ENCODE measurements at places on chromosomes 3 and 15.
A peak's percentile ranks its signal among the peaks of the same experiment; 100 is the strongest.

DNA sequence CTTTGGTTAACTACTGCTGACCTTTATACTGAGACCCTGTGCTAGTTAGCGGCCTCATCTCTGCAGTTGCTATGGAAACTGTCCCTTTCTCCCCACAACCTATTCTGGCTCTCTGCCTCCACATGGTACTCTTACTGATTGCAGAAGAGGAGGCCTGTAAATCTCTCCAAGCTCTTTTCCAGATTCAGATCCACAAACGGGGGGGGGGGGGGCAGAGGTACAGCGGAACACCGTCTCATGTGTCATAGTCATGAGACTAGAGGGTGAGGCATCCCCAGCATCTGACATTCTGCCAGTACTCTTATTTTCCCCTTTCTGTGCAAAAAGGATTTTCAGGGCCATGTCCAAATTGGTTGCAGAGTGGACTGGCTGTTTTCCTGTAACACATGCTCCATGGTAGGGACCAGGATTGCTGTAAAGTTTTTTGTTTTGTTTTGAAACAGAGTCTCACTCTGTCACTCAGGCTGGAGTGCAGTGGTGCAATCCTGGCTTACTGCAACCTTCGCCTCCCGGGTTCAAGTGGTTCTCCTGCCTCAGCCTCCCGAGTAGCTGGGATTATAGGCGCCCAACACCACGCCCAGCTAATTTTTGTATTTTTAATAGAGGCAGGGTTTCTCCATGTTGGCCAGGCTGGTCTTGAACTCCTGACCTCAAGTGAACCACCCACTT is 8.3 kb upstream of the MAP1A start:
- no peak for DNase-seq

GRCh38 chr3:1092061-1092460 is 763 bp upstream of the CNTN6 start:
- DNase-seq = no peak

DNA sequence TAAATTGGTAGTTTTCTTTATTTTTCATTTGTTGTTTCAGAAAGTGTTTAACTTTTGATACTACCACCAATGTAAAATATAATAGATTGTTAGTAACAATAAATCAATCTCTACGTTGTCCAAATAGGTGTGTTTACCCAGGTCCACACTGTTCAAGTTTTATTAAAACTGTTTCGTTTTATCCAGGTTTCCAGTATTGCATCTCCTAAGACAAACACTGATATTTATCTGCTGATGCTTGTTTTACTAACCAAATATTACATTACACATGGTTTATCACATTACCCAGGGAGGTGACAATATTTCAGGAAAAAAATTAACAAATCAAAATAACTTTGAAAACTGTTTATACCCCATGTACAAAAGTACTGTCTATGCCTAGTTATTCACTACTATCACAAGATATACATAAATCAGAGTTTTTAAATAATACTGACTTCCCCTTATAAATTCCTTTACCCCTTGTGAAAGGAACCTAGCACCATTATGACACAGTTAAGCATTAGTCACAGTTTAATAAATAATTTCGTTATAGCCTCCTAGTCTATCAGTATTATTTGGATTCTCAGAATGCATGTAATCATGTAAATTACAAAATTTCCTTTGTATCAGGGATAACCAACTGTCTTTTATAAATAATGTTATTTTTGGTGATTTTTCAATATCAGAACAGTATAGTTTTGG is 205.3 kb downstream of the ZBTB20 start:
- no peak for DNase-seq

DNA sequence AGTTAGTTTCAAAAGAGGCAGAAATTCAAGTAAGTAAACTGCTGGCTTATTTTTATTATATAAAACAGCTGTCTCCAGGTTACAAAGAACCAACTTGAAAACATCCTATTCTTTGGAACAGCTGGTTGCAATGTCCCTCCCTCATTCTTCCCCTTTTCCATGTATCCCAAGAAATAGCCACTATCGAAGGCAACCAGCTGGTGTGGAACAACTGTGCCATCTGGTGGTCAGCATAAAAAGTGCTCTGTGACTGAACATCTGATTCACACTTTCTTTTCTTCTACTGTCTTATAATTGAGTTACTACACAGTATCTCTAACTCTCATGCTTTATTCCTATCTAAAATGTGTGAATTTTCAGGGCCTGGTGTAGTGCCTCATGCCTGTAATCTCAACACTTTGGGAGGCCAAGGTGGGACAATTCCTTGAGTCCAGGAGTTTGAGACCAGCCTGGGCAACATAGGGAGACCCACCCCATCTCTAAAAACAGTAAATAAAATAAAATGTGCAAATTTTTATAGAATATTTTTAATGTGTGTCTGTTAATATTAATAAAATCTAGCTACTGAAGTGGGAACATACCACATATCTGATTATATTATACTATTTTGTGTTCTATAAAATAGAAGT is 9.6 kb downstream of the OSBPL11 start:
- DNase-seq = peak; percentile 64

- no peak for DNase-seq
Measured at GRCh38 chr3:117483839-117484238, 774.3 kb downstream of the TUSC7 start.

DNA sequence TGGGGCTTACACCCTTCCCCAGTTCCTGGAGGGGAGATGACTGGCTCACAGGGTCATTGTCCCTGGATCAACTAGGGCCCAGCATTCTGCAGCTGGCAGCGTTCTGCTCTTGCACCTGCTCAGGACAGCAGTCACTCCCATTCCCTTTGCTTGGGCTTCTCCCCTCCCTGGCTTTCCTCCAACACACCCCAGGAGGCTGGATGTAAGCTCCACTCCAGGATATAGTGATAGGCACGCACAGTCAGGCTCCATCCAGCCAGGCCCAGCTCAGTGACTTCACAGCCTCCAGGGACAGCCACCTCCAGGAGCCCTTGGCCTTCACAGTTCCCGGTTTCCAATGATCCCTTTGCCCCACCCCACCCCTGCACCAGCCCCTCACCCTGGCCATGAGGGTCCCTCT is 1.9 kb downstream of the SPTBN5 start:
- DNase-seq = no peak

DNA sequence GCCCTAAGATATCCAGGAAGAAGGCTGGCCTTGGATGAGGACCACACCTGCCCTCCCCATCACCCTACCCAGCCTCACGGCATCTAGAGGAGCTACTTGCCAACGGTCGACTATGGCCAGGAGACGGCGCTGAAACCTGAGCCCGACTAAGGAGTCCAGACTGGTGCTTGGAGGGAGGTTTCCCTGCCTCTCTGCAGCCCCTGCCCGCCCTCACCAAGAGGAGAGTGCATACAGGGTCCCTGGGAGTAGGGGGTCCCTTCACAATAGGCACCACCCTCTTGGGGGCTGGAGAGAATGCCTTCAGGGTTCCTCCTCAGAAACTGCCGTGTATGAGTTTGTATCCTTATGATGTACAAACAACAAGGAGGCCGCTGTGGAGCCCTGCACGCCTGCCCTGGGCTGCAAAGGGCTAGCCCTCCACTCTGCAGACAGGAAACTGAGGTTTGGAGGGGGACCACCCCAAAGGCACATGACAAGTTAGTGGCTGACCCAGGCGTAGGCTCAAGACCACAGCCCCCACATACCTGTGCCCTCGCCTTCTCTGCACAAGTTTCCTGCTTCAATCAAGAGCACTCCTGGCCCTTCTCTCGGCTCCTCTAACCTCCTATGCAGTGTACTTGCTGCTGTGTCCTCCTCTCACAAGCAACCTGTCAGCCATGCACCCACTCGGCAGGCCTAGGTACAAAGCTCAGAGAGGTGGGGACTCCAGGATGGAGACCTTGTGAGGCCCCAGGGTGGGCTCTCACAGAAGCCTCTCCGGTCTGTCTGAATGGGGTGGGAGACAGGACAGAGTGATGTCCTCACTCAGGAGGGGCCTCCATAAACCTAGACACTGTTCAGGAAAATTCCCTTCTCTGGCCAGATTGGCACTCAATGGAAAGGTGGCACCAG is 7.4 kb downstream of the KLF15 start:
- no peak for DNase-seq

GRCh38 chr3:195056506-195056905 is 214.5 kb downstream of the XXYLT1 start:
- no peak for DNase-seq

GRCh38 chr3:23996095-23996524 is 51.0 kb downstream of the NR1D2 start:
- DNase-seq = no peak

GRCh38 chr15:99514306-99514705 is 51.5 kb upstream of the MEF2A start:
- DNase-seq = no peak

GRCh38 chr3:63471781-63472180 is 180.7 kb upstream of the SNTN start:
- DNase-seq = no peak

DNA sequence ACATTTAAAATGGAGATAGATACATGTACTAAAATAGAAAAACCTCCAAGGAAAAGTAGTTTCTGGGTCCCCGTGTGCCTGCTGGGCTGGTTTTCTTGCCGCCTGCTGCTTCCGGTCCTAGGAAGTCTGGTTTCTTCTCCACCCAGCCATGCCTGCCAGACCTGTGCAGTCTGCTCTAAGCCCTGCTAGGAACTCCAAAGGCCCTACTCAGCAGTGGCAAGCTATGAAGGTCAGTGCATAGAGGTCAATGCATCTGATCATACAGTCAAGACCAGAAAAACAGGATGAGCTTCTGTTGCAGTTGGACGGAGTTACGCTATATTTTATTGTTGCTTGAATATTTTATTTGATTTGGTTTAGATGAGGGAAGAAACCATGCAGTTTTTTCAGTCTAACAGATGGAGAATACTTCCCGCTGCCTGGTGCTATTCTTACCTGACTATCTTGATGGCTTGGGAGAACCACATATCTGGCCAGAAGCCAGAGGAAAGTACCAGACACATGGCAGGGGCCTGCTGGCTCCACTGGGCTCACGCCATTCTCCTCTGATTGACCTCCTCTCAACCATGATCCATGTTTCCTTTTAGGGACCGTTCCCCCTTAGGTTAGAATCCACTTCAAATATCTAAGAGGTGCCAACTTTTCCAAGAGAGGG is 226.8 kb upstream of the ST8SIA2 start:
- no peak for DNase-seq

DNA sequence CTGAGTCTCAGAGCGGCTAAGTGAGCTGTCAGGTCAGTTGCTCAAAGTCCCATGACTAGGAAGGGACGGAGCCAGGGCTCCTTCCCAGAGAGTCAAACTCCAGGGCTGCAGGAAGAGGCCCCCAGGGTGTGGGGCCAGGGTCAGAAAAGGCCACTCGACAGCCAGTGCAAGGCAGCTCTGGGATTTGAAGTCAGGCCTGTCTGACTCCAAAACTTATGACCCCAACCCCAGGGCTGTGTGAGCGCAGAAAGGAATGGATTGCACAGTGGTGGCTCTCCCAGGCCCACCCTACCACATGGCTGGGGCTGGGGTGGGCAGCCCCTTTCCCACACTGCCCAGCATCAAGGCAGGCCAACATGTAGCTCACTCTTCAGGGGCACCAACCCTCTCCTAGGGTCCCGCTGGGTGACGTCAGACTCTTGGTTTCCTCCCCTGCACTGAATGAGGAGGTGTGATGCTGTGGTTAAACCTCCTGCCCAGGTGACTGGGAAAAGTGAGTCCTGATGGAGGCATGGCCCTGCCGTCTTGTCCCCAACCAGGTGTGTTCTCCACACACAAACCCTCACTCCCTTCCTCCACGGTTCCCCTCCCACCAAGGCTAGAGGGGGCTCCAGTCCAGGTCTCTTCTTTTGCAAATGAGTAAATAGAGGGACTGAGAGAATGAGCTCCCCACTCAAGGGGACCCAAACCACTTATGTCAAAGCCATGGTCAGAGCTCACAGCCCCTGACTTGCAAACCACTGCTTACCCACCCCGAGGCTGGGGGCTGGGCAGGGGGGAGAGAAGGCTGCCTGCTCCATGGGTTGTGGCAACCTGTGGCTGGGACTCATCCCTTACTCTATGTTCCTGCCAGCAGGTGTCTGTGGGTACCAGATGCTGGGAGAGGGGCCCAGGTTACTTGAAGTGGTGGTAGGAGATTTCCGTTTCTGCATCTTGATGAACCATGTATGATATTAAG is 23.8 kb upstream of the CORO2B start:
- no peak for DNase-seq

DNA sequence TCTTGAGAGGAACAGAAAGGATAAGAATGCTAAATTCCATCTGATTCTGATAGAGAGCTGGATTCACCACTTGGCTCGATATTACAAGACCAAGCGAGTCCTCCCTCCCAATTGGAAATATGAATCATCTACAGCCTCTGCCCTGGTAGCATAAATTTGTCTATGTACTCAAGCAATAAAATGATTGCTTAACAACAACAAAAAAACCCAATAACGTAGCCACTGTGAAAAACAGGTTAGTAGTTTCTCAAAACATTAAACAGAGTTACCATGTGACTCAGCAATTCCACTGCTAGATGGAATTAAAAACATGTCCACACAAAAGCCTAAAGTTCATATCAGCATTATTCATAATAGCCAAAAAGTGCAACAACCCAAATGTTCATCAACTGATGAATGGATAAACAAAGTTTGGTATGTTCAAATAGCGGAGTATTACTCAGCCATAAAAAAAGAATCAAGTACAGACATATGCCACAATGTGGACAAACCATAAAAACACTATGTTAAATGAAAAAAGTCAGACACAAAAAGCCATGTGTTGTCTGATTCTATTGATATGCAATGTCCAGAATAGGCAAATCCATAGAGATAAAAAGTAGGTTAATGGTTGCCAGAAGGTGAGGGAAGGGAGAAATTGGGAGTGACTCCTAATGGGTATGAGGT is 16.8 kb downstream of the BCL2L10 start:
- DNase-seq = no peak

- DNase-seq = no peak
Measured at GRCh38 chr3:194696702-194697101, 11.0 kb downstream of the FAM43A start.

- no peak for DNase-seq
Measured at GRCh38 chr15:74258456-74259291, 22.5 kb downstream of the CCDC33 start.

DNA sequence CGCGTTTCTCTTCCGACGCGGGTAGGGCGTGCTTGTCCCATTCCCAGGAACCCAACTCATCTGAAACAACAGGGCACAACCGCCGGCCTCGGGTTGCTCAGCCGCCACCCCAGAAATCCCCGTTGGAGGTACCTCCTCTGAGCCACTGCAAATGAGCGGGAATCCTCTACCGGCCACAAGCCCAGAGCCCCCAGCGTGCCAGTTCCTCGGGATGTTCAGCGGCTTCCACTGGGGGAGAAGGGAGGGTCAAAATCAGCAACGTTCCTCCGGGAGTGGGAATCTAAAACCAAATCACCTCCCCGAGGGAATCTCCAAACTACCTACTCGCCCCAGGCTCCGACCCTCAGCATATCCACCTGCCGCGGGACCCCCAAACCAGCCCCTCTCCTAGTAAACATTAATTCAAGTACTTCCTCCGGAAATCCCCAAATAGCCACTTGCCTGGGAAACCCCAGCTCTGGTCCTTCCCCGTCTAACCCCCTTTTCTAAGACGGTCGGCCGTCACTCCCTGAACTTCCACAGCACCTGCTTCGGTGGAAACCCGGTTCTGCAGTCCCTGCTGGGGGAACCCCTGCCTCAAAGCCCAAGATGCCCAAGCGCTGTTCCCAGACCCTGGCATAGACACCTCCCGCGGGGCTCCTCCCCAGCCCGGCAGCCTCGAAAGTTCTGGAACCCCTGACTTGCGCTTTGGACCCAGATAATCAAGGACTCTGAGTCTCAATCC is 887 bp downstream of the OXTR start:
- DNase-seq = no peak

- no peak for DNase-seq
Measured at GRCh38 chr3:97817965-97818364, 3.8 kb upstream of the CRYBG3 start.
